NCI-H446 treated with DMSO at 0.1 percent for 48 hours (cell line): ENCODE measurements at places on chromosomes 5 and 9.

DNA sequence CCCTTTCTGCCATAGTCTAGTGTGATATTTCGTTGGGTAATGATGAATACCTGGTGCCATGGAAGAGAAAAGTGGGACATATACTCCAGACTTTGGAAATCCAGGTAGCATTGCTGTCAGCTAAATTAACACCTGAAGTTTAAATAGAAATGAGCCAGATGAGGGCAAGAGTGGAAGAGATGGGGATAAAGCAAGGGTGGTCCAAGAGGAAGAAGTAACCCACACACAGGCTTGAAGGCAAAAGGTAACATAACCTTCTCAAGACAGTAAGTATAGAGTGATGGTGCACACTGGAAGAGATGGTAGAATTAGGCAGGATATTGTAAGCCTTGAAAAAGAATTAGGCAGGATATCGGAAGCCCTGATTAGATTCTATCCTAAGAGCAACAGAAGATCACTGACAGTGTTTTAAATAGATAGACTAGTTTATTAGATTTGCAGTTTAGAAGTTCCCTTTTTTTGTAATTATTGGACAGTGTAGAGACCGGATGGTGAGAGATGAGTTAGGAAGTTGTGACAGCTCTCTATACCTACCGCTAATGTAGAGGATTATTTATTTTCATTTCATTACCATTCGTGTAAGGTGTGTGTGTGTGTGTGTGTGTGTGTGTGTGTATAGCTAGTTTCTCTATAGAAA is 16.8 kb downstream of the ANXA1 start:
- DNase-seq, result no peak

DNA sequence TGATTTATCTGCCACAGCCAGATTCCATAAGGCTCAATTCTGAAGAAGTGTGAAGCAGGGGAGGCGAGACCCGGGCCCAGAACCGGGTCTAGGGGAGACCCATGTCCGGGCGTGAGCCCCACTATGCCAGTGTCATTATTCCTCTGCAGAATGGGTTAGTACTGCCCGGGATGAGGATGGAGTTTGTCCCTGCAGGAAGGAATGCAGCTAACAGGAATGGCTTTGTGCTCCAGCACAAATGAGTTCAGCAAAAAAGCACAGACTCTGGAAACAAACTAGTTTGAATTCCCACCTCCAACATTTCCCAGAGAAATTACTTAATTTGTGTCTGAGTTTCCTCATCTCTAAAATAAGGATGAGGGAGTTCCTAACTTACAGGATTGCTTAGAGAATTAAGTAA is 202.9 kb downstream of the SYK start:
- no peak for DNase-seq

- DNase-seq, result no peak
Observed at GRCh38 chr9:100160021-100160420, 61.0 kb downstream of the INVS start.

- no peak for DNase-seq
Observed at GRCh38 chr5:125293223-125293622, 546.8 kb upstream of the ZNF608 start.

- DNase-seq, result no peak
Observed at GRCh38 chr5:157877821-157878220, 18.9 kb upstream of the CLINT1 start.

DNA sequence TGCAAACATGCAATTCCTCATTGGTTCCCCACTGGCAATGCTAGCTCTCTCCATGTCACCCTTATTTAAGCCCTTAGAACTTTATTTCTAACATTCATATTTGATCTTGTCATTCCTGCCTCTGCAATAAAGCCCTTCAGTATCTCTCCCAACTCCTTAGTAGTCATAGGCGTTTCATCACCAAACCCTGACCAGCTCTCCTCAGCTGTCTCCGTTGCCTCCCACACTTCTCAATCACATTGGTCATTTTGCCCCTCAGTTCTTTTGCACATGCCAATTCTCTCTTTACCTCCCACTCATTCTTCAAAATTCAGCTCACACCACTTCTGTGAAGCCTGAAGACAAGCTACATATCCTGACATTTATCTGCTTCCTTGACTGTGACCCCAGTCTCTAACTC is 2.8 kb upstream of the RUSC2 start:
- DNase-seq, result no peak

DNA sequence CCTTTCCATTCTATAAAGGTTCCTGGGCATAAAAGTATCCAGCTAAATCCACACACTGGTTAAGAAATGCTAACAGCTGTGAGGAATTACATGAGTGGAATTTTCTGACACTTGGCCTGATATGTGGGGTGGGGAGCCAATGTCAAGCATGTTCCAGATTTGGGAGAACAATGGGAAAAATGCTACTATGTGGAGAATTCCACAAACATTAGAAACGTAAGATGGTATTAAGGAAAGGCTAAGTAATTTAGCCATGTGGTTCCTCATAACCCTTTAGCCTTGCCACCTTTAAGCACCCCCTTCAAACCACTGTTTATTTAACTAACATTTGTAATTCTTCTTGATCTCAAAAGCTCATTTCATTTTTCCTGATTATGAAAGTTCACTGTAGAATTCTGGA is 149.2 kb downstream of the GNA14 start:
- no peak for DNase-seq

- no peak for DNase-seq
Observed at GRCh38 chr9:84283946-84284345, 56.6 kb downstream of the SLC28A3 start.

DNA sequence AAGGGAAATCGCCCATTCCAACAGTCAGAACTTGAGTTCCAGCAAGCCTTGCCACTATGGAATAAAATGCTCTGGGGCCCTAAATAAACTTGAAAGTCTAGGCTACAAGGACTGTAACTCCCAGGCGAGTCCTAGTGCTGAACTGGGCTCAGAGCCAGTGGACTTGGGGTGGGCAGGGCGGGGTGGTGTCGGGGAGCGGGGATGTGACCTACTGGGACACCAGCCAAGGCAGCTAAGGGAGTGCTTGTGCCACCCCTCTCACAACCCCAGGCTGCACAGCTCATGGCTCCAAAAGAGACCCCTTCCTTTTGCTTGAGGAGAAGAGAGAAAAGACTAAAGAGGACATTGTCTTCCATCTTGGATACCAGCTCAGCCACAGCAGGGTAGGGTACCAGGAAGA is 61.5 kb downstream of the MEIKIN start:
- DNase-seq, result no peak

DNA sequence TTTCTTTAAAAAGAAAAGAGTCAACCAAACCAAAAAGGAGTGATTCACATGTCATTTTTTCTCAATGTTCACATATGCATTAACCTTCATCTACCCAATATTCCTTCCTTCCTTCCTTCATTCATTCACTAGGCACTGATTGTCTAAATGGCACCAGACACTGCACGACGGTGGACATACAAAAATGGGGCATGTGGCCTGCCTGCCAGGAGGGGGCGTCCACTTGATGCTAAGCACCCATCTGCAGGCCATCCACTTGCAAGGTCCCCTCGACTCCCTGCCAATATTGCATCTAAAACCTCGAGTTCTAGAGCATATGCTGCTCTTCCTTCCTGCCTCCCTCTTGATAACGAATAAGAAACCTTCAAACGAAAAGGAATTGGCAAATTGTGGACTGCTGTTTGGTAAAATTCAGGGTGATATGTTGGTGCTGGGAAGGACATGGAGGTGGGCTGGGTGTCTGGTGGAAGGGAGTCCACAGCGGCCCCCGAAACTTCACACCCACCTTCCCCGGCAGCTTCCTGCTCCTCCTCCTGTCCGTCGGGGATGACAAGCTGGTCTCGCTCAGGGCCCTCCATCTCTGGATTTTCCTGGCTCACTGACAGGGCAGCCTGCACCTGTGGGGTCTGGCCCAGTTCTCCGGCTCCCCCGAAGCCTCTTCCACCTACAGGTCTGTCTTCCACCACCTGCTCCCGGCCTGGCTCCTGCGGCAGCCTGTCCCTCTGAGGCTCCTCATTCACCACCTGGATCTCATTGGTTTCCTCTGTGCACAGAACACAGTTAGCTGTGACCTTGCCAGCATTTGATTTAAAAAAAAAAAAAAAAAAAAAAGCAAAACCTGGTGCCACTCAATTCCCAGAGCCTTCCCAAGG is 64.3 kb downstream of the GOLM1 start:
- DNase-seq, result no peak

DNA sequence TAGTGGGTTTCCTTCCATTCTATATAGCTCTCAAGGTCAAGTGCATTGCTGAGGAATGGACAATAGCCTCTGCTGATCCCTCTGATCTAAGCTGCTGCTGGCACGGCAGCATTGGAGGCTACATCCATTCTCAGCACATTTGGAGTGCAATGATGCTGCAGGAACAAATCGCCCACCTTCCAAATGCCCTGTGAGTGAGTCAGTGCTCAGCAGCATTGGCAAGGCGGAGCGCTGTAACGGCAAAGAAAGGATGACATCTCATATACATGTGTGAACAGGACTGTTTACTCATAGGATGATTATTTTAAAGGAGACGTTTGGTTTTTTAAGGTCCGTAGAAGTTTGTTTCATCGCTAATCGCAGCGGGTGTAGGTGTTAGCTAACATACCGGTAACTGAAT is 408.7 kb downstream of the ARHGEF28 start:
- DNase-seq, result peak; percentile 93

GRCh38 chr5:61257421-61257820 is 74.6 kb upstream of the ZSWIM6 start:
- no peak for DNase-seq

DNA sequence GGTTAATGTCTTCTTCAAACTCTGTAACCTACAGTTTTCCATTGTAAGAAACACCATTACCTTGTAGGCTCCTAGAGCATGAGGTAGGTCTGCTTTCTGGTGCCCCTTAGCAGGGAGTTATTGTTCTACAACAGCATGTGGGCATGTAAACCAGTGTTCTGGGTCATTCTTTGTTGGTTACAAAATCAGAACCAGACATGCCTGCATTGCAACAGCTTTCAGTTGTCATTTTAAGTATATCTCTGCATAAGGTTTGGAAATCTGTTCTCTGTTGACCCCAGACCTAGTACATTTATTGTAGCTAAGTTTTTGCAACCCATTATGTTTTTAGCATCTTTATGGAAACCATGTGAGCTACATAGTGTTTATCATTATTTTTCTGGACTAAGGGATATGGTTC is 10.9 kb downstream of the RGMB start:
- no peak for DNase-seq

- no peak for DNase-seq
Observed at GRCh38 chr9:88628114-88628513, 93.1 kb downstream of the NXNL2 start.

DNA sequence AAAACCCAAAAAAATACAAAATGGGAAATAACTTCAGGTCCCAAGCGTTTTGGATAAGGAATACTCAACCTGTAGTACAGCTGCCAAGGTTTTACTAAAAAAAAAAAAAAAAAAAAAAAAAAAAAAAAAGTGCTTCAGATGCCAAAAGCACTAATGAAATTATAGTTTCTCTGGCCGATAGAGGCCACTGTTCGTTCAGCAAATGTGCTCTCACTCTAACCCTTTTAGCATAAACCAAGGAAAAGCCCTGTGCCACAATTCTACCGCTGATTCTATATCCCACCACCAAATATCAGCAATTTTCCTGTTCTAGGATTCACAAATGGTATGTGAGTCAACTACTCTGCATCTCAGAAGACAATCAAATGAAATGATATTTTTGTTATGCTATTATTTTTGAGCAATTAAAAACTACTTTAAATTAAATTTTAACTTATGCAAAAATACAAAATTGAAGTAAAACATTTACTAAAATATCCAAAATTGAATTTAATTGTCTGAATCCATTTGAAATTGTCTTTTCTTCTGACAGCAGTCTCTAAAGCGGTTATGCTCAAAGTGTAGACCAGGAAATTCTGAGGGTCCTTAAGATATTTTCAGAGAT is 79.8 kb downstream of the RICTOR start:
- DNase-seq, result peak; percentile 79

GRCh38 chr5:124677374-124678351 is 68.8 kb downstream of the ZNF608 start:
- peak; percentile 97 for DNase-seq

DNA sequence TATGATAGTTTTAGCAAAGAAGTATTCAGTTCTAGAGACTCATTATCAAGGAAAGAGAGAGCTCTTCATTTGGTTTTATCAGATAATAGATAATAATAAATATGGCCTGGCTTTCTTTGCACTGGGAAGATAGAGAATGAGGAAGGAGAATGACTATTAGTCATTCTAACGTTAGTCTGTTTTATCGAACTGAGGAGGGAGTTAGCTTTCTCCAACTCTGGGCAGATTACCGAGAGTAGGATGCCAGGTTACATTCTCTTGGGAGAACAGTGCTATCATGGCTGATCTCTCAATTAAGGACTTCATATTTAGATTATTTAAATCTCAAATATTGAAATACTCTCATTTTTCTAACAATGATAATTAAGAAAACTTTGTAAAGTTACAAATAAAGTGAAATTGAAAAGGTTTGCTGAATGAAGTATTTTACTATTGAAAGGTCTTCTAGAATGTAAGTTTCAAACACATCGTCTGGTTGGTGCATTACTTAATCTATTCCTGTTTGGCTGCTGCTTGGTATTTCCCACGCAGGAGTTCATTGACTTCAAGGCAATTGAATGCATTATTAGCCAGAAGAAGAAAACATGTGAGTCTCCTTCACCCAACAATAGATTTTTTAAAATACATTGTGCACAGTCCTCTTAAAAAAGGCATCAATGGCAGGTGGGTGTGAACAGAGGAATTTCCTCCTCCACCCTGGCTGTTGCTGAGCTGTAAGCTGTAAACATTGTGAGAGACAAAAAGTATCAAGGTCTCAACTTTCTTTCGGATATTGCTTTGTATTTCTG is 140.8 kb downstream of the C9orf152 start:
- DNase-seq, result no peak

GRCh38 chr5:32276173-32276853 is 36.4 kb downstream of the MTMR12 start:
- DNase-seq, result no peak

GRCh38 chr5:107704681-107705401 is 34.1 kb upstream of the EFNA5 start:
- DNase-seq, result no peak

GRCh38 chr5:123451047-123451446 is 27.8 kb upstream of the CEP120 start:
- DNase-seq, result no peak

GRCh38 chr5:77920359-77921058 is 144.4 kb upstream of the TBCA start:
- no peak for DNase-seq

- peak; percentile 22 for DNase-seq
Observed at GRCh38 chr9:93205045-93205768, 21.3 kb downstream of the WNK2 start.

GRCh38 chr5:133260715-133261114 is 208.9 kb downstream of the HSPA4 start:
- DNase-seq, result no peak

DNA sequence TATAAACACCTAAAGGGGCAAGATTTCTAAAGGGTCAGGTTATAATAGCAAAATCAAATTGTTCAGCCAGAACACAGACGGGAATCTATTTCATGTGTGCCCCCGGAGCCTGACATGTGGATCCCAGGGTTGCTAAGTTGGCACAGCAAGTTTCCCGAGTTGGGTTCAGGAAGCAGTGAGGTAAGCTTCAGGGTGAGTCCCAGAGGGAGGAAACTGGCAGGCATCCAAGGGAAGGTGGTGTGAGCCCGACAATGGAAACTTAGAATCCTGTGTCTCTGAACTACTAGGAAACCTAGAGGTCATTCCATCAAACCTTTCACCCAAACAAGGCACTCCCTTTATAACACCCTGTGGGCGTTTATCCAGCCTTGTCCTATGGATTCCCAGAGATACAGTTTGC is 98.4 kb downstream of the ADRB2 start:
- DNase-seq, result no peak
